Stimulated activated CD4-positive, alpha-beta T cell treated with anti-CD3 and anti-CD28 coated beads, Interleukin-15, amount 100 ng/mL, for 24 hours (primary cell): ENCODE measurements at places on chromosomes 12 and 14.

DNA sequence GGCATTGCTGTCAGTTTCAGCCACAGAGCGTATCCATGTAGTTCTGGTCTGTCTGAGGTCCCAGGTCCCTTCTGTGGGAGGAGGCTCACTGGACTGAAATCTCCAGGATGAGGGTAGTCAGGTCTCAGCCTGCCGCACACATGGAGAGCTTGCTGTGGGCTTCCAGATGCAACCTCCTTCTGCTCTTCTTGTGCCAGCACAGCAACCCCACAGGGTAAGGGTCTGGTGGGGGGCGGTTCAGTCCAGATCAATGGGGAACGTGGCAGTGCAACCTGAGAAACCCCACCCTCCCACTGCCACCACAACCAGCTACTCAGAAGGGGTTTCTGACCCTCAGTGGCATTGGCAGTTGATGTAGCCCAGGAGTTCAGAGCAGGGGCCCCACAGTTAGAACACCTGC, 61.2 kb downstream of the BEGAIN start:
- no peak for DNase-seq

GRCh38 chr12:3446235-3446634, 44.8 kb upstream of the PRMT8 start:
- DNase-seq, result no peak

DNA sequence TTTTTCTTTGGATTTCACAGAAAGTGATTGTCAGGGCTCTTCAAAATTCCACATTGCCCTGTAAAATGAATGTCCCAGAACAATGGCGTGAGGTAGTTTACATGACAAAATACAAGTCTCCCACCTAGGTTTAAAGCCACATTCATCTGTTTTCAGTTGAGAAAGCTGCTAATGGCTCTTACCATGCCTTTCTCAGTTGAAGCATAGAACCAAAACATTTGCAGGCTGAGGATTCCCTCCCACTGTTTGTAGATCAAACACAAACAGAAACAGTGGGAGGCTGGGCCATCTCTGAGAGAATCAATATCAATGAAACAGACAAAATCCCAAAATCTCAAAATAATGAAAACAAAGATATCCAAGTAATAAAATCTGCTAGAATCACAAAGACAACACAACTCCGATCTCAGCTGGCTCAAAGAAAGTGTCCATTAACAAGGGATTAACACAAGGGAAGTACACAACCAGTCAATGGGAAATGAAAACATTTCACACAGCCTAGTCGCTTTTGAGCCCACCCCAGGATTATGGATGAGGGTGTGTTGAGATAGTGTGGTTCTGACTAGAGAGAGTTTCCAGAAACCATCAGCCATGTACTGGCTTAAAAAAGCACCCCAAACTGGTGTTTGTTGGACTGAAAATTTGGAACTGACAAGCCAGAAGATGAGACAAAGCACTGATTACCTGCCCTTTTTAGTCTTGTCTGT, 54.5 kb upstream of the TMEM260 start:
- DNase-seq, result no peak

DNA sequence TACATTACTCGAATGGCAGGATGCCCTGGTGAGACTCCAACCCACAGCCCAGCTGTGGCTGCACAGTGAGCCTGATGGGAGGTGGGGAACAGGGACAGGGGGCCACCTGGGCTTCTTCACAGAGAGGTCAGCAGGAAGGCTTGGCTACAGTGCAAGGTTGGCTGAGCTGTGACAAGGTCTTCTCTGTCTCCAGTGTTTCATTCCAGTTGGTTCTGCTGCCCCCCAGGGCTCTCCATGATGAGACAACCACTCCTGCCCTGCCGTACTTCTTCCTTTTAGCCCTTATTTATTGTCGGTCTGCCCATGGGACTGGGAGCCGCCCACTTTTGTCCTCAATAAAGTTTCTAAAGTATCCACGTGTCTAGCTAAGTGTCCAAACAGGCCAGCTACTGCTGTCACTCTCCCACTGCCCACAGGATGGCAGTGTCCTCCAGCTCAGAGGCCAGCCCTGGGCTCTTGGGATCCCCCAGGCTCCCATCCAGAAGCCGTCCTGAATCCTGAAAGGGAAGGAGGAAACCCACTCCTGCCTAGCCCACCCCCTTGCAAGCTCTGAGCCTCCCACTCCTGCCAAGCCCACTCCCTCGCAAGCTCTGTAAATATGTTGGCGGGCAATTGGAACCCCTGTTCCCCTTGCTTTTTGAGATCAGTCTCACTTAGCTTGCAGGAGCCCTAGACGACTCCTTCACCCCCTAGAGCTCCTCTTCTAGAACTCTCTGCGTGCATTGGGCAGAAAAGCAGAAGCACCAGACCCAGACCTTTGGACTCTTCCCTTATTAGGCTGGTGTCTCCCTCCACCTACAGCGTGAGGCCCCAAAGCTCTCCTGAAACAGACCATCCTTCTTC, 5.4 kb downstream of the C1QL4 start:
- DNase-seq, result no peak

DNA sequence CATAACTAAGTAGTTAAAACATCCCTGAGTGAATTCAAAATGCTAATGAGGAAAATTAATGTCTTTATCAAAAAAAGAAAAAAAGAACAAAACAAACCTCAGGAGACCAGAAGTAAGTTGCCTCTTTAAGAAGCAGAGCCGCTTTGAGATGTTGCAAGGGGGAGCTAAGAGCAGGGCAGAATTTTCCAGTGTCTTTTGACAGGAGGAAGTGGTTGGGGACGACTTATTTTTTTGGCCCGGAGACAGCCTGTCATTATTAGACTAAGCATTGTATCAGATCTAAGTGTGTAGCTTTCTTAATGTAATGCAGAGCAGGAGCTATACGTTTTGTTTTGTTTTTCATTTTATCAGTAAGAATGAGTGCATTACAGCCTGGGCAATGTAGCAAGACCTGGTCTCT, 206.6 kb downstream of the CACNA1C start:
- DNase-seq, result no peak

DNA sequence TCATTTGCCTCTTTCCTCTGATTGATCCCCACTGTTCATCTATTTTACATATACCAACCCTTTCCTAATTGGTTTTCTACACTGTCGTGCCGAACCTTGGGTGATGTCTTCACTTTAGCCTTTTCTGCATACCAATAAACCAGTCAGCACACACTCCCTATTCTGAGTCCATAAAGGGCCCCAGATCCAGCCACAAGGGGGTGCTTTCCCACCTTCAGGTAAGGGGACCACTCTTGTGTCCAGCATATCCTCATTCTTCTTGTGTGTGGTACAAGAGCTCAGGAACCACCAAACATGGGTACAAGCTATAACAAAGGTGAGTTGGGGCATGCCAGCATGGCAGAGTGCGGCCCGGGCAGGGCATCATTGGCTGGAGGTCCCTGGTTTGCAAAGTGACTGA, 859.8 kb downstream of the FSCB start:
- DNase-seq, result no peak

- no peak for DNase-seq
These were observed 7.9 kb upstream of the CPSF6 start for GRCh38 chr12:69231479-69231878.

DNA sequence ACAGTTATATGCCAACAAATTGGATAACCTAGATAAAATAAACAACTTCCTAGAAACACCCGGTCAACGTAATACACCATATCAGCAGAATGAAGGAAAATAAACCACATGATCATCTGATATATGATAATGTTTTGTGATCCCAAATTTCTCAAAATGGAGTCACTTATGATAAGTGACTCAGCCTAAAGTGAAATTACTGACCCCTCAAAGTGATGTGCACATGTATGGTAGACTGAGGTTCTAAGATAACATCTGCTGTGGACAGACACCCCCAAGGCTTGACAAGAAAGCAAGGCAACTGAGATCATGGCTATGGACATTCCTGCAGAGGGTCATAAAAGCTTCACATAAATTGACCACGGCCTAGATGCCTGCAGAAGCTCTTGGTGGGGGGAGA, 105.1 kb upstream of the DCN start:
- no peak for DNase-seq

DNA sequence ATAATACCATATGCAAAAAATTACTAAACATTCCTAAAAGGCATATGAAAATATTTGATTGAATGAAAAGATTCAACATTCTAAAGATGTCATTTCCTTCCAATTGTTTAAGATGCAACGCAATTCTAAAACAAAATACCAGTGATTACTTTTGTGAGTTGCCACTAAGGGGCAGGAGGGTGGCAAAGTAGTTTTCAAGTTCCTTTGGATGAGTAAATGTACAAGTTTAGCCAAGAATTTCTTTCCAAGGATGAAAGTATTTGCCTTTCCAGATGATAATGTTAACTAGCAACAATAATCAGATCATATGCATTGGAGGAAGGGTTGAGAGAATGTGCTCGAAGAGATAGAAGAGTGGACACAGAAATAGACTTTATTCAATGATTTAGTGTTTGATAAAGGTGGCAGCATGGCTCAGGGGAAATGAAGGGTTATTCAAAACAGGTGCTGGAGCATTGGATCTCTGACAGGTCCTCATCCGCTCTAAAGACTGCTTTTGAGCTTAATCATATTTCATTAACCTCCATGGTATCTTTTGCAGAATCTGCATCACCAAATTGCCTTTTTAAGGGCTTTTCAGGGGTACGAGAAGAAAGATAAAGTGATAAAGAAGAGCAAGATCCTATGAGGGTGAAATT, 678.5 kb upstream of the TBX3 start:
- no peak for DNase-seq

DNA sequence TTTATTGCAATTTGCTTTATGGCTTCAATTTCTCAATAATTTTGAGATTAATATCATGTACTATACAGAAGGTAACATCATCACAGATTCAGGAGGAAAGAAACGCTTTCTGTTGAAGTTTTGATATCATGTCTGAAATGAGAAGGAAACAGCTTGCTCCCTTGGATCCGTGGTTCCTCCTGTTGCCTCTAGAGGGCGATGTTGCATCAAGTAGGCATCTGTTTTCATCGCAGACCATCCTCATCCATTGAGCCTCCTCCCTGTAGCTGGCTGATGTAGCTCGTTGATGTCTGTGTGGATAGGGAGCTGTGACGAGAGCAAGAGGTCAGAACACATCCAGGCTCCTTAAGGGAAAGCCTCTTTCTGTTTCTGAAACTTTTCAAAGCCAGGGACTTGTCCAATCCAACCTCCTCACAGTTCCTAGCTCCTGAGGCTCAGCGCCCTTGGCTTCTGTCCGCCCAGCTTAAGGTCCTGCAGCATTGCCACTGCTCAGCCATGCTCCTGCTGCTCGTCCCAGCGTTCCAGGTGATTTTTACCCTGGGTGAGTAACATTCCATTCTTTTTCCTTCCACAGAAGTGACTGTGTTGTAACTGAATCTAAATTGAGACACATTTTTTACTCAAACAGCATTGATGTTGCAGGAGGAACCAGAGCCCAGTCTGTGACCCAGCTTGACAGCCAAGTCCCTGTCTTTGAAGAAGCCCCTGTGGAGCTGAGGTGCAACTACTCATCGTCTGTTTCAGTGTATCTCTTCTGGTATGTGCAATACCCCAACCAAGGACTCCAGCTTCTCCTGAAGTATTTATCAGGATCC, 304.8 kb upstream of the OR4E1 start:
- peak; percentile 55 for DNase-seq

- no peak for DNase-seq
These were observed 195.8 kb downstream of the SLC25A21 start for GRCh38 chr14:36976571-36977023.

GRCh38 chr14:61387076-61387475, 65.7 kb downstream of the PRKCH start:
- DNase-seq, result no peak

- no peak for DNase-seq
These were observed 255.8 kb downstream of the CCDC91 start for GRCh38 chr12:28446031-28446430.

DNA sequence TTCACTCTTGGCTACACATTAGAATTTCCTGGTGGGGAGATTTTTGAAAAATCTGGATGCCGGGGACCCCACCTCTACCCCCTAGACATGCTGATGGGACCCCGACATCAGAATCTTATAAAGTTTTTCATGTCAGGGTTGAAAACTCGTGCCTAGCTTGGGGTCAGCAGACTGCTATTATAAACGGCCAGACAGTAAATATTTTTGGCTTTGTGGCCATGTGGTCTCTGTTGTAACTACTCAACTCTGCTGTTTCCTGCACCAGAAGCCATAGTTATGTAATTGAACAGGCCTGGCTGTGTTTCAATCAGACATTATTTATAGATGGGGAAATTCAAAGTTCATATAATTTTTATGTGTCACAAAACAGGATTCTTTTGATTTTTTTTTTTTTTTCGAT, 41.6 kb downstream of the ACACB start:
- no peak for DNase-seq

DNA sequence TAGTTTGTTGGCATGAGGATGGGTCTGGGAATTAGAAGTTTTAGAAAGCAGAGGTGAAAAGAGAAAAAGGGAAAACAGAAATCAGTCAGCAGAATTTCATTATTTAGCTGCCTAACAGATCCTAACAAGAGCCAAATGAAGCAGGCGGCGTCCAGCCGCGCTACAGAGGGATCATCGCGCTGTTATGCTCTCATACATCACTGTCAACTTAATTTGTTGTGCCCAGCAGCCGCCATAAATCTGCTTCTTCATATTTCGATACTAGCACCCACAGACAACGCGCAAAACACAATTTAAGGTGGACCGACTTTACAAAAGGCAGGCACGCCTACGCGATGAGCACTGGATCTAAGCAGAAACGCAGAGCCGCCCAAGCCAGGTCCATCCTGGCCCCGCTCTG, 66.7 kb downstream of the SETD3 start:
- DNase-seq, result no peak

DNA sequence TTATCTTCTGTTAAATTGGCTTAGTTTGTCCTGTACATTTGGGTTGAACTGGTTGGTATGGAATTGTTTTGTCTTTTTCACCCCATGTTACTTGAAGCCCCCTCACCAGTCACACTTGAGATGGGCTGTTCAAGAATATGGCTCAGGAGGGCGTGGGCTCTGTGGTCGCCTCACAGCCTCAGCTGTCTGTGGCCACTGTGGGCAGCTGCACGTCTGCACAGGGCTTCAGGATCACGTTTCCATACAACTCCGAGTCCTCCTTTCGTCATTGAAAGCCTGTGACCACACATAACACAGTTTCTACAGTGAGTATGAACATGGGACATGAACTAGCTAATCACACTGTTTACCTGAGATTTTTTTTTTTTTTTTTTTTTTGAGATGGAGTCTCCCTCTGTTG, 81.3 kb downstream of the MOK start:
- no peak for DNase-seq

DNA sequence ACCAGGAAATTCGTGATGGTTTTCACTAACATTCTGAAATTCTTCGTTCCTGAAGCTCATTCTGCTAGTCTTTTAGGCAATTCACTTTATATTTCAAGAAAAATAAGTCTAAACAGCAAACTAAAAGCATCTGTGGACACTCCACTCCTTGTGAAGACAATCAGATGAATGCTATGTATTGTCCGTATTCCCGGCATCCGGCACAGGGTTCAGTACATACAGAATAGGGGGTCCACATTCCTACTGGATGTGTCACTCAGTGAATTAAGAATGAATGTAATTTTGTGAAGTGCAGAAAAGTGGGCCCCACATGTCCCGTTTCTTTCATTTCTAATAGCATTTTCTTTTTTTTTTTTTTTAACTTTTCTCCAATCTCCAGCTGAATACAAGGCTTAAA, 241.3 kb downstream of the GRIN2B start:
- no peak for DNase-seq

GRCh38 chr12:22415342-22416309, 81.1 kb upstream of the ST8SIA1 start:
- no peak for DNase-seq

- DNase-seq, result no peak
These were observed 39.7 kb upstream of the EML1 start for GRCh38 chr14:99753225-99754140.

GRCh38 chr12:95959107-95959506, 16.0 kb downstream of the AMDHD1 start:
- DNase-seq, result no peak
